ENCODE measurements at places on chromosomes 3 and 15.

DNA sequence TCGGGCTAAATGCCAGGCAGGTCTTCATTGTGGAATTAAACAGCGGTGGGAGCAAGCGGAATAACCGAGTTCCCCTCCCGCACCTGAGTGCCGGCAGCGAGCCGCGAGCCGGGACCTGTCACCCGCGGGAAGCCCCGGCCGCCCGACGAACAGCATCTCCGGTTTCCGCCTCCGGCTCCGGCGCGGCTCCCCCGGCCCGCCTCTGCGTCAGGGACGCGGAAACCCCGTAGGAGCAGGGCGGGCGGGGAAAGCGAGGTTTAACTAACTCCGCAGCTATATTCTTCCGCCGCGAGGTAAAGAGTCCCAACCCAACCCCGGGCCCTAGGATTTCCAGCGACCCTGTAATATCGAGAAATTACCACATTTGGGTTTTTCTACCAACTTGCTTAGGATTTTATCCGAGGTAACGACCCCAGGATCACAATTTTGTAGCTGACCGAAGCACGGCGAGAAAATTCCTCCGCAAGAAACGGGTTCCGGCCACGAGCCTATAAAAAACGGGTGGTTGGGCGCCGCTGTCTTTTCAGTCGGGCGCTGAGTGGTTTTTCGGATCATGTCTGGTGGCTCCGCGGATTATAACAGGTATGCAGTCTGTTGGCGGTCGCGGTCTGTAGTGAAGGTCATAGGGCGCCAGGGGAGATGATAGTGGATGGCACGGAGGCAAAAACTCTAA is at the start of gene EIF4A2:
Gene EIF4A2, plus strand, starts transcription at position 520 of the 673 bp plus-strand sequence. Its CDS starts 34 bp downstream, at position 554.
- peak; percentile 91 for DNase-seq

- peak; percentile 29 for DNase-seq
These were observed 9.2 kb upstream of the MME start for GRCh38 chr3:155070932-155071387.

DNA sequence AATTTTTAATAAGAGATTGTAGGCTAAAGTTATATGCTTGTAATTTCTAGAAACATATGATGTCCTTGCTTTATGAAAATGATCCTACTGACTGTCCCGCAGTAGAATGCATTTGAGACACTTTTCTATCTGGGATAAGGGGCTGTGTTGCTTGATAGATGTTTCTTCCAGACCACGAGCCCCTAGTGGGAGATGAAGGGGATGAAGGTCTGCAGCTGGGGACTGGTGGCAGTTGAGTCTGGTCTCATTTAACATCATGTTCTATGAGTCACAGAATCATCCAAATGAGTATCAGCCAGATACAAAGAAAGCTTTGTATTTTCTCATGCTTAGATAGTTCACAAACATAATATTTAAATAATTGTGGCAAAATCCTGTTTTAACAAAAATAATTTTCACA is 84.3 kb upstream of the PRTG start:
- DNase-seq = peak; percentile 11

GRCh38 chr3:25531971-25532370 is 103.9 kb downstream of the RARB start:
- DNase-seq = no peak

DNA sequence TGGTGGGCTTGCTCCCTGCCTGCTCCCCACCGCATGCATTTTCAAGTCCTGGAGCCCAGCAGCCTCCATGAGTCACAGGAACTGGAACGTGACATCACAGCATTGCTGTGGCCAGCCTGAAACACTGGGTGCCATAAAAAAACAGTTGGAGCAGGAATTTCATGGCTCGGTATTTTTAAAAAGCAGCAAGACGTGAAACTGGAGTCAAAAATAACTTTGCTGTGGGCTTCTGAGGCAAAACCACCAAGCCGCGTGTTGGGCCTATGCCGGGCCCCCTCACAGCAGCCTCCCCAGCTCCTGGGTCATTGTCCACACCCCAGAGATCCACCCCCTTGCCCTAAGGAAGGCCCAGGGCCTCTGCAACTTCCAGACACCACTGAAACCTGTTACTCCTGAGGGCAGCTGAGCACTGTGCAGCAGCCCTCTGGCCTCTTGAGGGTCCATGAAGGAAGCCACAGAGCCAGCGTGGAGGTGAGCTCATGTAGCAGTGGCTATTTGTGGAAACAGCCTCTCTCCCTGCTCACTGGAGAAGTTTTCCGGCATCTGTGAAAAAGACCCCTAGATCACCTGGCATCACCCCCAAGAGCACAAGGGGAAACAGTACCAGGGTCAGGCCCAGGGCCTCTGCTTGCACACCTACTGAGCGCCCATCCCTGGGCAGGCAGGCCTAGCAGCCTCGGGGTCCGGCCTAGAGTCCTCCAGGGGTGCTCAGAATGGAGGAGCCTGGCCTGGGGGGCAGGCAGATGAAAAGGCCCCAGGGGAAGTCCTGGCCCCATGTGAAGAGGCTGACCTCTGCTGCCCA is 34.0 kb upstream of the DUSP7 start:
- DNase-seq = peak; percentile 68

- no peak for DNase-seq
These were observed 465.3 kb upstream of the AGTR1 start for GRCh38 chr3:148232389-148232788.

DNA sequence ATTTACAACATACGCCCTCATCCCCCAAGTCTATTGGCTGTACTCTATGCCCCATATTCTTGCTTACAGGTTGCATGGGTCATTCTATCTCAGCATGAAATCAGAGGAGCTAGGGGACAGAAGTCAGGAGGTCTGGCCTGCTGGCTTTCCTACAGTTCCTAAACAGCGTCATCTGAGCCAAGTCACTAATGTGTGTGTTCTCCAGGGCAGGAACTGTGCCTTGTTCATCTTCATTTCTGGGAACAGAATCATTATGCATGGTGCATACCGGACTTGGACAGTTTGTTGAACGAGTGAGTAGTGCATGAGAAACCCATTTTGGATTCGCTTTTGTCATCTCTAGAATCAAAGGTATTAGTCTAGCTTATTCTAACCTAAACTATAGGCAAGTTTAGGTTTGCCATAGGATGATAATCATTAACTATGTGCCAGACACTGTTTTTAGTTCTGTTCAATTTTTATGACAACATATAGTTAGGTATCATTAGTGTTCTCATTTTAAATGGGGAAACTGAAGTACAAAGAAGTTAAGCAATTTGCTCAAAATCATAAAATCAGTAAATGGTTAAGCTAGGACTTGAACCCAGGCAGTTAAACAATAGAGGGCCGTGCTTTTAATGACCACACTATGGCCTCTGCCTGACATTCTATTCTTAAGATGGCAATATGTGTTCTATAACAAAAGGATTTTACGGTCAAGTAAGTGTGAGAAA is 105.2 kb downstream of the FMN1 start:
- DNase-seq = no peak

DNA sequence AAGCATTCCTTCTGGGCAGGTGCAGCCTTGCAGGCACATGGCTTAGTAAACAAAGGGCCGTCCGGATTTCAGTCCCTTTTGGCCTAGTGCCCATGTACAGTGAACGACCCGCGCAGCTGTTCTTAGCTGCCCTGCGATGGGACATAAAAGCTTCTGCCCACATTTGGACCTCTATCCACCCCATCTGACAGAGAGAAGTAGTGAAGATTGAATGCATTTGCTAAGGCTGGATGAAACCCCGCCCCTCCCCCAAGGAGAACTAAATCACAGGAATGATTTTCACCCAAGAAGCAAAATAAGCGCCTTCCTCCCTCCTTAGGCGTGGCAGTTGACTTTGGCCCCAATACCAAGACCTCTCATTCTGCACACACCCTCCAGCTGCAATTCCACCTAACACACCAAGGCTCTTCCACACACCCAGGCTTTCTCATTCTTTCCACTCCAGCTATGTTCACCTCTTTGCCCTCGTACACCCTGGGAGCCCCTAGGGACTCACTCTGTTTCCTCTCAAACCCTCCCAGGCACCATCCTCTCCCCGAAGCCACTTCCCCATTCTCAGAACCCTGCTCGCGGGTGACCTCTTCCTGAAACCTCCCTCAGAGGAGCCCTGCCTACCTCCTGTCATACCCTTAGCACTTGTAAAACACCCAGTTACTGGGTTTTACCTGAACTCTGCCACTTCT is 14.1 kb upstream of the HRH1 start:
- DNase-seq = peak; percentile 85

- no peak for DNase-seq
These were observed 6.9 kb downstream of the XXYLT1 start for GRCh38 chr3:195263925-195264600.

DNA sequence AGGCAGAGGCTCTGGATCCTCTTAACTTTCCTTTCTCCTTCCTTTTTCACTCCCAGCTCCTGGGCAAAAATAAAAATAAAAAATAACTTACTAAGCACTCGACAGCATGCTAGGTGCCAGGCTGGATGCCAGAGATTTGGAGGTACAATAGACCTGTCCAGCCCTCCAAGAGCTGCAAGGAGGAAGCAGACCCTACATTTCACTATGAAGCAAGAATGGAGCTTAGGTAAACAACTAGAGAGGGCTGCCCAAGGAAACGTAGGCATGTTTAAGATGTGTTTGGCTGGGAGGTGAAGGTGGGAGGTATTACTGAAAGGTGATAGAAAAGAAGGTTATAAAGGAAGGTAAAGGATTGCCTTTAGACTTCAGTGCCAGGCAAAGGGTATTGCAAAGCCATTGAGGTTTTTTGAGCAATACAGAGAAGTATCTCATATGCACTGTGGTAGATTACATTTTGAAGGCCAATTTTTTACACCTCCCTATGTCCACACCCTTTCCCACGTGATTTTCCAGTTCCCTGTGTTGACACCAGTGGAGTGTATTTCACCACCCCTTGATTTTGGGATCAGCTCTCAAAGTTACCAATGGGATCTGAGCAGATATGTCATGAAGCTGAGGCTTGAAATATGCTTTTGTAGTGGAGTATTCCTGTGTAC is 69.1 kb downstream of the DCLK3 start:
- DNase-seq = no peak

DNA sequence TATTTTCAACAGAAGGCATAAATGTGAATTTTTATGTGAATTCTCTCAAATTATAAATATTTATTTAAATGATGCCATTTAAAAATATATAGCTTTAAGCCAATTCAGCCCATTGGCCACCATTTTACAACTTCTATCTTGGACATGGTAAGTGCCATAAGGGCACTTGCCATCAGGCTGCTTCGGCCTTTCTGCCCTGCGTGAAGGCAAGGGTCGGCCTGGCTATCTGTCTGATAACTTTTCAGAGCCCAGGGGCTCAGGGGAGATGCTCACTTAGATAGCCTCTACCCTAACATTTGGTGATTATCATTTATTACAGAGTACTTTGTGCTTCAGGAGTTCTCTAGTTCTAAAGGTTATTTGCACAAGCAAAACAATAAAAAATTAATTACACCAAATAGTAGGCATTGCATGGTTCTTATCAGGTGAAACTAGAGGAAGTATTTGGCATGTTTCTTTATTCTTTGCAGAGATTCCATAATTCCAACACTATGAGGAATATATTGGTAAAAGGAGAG is 62.4 kb upstream of the MBNL1 start:
- no peak for DNase-seq

- no peak for DNase-seq
These were observed 4.7 kb downstream of the SLC9A9 start for GRCh38 chr3:143843587-143843986.

GRCh38 chr3:36911990-36912804 is 32.7 kb downstream of the TRANK1 start:
- peak; percentile 81 for DNase-seq

DNA sequence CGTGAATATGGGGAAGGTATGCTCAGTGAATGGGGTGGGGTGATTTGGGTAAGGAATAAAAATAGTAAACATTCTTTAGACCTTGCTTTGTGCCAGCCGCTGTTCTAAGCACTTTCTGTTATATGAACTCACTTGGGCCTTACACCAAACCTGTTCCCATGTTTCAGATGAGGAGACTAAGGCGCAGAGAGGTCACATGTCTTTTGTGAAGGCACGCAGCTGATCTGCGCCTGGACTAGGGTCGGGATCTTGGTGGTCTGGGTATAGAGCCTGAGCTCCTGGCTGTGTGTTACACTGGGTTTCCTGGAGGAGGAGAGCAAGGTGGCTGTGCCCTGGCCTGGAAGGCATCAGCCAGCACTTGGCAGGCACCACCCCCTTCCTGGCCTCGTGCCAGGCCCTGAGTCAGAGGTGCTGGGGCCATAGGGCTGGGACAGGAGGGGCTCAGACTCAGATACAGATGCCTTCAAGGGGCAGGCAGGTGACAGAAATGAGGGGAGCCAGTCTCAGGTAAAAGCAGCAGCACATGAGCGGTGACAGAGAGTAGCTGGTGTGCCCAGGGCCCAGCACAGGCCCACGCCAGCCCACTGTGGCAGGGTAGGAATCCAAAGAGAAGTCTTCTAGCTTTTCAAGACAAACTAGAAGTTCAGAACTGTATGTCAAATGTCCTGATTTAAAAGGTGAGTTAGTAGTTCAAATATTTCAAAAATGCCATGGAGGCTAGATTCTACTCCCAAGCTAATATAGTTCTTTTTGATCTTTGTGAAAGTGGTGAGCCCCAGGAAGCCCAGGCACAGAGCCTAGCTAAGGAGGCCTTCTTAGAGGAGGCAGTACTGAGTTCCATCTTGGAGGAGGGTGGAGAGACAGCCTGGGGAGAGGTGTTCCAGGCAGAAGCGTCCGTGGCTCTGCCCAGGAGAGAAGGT is 83.1 kb downstream of the DNAJB8 start:
- DNase-seq = peak; percentile 90

GRCh38 chr3:185052631-185053030 is 100.2 kb downstream of the C3orf70 start:
- DNase-seq = no peak

GRCh38 chr3:127573912-127574311 is 16.6 kb downstream of the TPRA1 start:
- no peak for DNase-seq

DNA sequence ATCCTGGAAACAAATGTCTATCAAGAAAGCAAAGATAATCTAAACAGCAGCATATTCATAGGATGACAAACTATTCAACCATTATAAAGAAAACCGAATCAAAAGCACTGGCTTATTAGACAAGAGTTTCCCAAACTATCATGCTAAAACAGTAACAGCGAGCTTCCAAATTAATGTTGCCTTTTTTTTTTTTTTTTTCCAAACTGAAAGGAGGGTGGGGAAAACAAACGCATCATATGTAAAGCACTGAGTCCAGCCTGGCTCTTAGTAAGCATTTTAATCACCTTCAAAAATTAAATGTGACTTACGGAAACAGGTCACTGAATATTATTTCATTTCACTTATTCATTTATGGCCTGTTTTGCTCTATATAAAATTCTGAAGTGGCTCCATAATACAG is 2.3 kb downstream of the TJP1 start:
- peak; percentile 14 for DNase-seq

DNA sequence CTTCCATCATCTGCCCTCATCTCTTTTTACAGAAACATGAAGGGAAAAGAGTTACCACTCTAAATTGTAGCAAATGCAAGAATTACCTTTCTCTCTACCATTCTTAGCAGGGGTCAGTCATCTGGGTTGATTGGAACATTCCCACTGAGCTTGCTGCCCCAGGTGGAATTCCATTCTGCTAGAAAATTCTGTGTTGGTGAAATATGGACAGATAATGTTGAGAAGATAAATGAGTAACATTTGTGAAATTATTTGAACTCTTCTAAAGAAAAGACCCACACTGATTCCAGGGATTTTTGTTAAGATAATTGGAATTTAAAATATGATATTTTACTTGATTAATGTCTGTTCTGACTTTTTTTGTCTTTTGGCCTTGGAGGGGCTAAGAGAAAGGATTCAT is 11.0 kb upstream of the CPA3 start:
- DNase-seq = no peak

GRCh38 chr3:13123013-13123654 is 49.9 kb upstream of the IQSEC1 start:
- no peak for DNase-seq

GRCh38 chr3:156843071-156843808 is 17.1 kb downstream of the LEKR1 start:
- no peak for DNase-seq

GRCh38 chr3:32630266-32630665 is 54.7 kb upstream of the CNOT10 start:
- DNase-seq = peak; percentile 82
